Pons (tissue), 1 donor: ENCODE measurements at places on chromosomes 5 and 9.

GRCh38 chr9:125106285-125106893, 36.9 kb downstream of the SCAI start:
- DNase-seq, result no peak

- no peak for DNase-seq
Measured at GRCh38 chr5:42131081-42131480, 206.0 kb downstream of the FBXO4 start.

GRCh38 chr9:124222918-124223720, 34.6 kb upstream of the NEK6 start:
- DNase-seq, result peak; percentile 83

- DNase-seq, result no peak
Measured at GRCh38 chr9:84405667-84406066, 65.1 kb upstream of the SLC28A3 start.

DNA sequence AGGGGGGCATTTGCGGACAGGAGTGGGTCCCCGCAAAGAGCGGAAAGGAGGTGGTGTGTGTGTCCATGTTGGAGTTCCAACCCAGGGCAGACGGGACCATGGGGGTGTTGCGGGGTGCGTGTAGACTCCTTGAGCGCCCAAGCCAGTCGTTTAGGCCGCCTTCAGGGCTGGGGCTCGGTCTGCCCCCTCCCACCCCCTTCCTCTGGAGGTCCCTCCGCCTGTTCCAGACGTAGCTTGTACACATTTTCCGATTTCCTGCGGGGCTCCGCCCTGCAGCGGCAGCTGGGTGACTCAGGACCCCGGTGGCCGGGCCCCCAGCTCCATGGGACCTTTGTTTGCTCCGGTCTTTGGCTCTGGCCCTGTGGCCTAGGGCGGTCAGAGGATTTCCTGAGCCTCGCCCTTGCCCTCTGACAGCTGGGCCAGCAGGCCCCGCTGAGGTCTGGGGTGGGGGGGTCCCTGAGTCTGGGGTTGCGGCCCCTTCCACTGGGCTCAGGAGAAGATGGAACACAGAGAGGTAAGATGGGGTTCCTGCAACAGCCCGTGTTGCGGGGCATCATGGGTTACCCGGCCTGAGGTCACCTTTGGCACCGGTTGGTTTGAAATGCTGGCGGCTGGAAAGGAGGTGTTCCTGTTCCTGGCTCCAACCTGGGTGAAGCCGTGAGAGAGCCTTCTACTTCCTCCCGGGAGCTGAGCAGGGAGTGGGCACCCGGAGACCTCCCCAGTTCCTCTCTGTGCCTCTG, 1.5 kb downstream of the PKN3 start:
- no peak for DNase-seq

DNA sequence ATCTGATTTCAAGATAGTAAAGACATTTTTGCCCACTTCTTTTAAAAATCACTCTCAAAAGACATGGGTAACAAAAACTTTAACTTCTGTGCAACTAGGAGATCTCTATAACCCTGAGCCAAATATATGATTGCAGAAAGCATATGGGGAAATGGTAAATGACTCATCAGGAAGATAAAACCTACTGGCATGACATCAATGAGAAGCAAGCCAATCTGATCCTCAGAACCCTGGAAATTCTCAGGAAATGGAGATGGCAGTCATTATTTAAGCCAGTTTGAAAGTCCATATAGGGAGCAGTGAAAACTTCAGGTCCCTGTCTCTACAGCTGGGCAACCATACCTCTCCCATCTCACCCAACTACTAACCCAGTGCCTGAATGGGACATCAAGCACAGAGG, 249.7 kb upstream of the NREP start:
- no peak for DNase-seq
